ENCODE measurements at places on chromosomes 7 and 10.

- DNase-seq = no peak
Measured at GRCh38 chr7:95929710-95930280, 157.4 kb downstream of the DYNC1I1 start.

DNA sequence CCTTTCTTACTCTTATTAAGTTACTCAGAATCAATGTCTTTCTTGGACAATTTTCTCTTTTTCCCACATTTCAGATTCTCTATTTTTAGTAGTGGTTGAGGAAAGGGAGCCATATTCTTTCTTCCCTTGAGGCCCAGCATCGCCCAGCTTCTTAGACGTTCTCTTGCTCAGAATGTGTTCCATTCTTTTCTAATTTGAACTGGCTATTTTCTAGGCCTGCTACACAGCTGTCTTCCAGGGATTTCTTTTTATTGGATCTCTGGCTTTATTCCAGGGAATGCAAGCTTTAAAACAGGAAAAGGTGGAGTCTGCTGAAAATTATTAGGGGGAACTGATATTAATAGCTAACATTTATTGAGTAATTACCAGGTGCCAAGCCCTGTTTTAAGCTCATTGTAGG is 58.3 kb downstream of the WIPF3 start:
- DNase-seq = no peak

DNA sequence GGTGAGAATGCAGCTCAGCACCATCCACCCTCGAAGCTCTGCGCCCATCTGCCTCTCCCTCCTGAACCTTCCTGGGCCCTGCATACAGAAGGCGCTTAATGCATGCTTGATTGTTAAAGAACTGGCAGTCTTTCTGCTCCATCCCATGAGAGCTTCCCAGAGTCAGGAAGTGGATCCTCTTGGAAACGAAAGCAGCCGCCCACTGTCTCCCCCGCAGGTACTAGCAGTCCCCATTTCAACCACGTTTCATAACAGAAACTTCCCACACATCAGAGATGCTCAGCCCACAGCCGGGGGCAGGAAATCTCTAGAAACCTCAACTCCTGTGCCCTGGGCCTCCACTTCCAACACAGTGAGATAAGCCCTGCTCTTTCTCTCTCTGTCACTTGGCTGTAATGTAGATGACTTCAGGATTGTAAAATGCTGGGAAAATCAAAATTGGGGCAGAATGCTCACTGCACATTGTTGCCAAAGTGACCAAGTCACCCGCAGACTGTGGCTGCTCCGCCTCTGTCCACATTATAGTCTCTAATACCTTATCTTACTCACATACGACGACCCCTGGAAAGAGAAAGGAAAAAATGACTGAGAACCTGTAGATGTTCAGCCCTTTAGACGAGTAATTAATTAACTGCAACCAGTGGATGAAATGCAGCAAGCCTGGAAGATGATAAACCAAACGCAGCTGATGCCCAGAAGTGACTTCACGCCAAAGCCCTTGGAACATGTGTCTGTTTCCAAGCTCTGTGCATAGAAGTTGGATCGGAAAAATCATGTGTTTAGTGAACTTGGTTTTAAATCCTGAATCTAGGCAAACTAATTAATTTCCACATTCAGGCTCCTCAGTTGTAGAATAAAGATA is 28.5 kb downstream of the GSDME start:
- DNase-seq = no peak

DNA sequence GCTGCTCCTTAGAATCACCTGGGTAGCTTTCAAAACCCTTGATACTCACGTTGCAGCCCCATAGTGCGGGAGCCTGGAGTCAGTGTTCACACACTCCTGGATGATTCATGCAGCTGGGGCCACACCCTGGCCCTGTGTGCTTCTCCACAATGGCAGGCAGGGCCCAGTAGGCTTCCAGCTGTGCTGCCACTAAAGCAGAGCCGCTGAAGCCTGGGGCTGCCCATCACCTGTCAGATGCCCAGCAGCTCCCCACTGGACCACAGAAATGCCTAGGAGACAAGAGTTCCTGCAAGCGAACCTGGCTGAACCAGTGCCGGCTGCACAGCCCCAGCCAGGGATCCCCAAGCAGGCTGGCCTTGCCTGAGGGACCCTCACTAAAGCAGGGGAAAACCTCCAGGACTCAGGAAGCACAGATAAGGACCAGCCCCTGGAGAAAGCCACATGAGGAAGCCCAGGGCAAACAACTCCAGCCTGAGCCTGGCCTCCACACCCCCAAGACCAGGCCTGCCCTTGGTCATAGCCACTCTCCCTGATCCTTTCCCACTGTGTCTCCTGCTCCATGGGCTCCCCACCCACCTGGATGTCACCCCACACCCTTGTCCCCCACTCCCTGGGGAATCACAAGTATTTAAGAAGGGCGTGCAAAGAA is 111.9 kb downstream of the GRID1 start:
- no peak for DNase-seq

- DNase-seq = no peak
Measured at GRCh38 chr10:88505680-88506215, 77.4 kb downstream of the RNLS start.

GRCh38 chr10:98446661-98447221 is at the start of gene HPS1:
HPS1 (minus strand) TSS chr10:98446935; CDS start chr10:98443240, 3,695 bp downstream.
- DNase-seq = peak; percentile 94

GRCh38 chr10:117544711-117545140 is 2.2 kb downstream of the EMX2 start:
- peak; percentile 36 for DNase-seq

DNA sequence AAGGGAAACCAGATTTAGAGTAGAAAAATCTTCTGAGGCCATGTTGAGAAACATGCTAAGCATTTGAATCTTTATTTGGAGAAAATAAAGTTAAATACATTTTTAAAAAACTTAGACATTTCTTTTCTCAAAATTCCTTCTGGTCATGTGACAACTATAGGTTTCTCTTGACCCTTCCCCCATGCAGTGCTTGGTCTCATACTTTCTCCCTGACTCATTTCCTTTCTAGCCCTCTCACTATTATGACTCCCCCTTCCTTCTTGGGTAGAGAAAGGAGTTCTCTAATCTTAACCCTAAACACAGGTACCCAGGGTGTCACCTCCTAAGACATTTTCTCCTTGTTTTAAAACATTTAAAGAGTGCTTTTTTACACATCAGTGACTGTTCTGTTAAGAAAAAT is 179.5 kb upstream of the TMEM106B start:
- no peak for DNase-seq

- DNase-seq = no peak
Measured at GRCh38 chr10:44766631-44767030, 144.5 kb upstream of the TMEM72 start.

DNA sequence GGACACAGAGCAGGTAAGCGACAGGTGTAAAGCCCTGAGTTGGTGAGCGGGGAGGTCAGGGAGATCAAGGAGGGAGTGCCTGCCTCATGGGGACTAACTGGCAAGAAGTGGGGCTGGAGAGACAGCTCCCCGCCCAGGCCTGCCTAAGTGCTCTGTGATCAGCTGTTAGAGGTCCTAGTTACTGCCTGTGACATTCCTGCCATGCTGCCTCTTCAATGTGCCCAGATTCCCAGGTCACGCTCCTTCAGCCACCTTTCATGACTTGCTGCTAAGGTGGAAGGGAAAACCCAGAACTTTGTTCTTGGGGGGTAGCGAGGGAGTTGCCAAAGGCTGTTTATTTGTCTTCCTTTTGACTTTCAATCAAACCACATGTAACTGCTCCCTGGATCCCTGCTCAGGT is 114.3 kb upstream of the ZNF438 start:
- DNase-seq = no peak

DNA sequence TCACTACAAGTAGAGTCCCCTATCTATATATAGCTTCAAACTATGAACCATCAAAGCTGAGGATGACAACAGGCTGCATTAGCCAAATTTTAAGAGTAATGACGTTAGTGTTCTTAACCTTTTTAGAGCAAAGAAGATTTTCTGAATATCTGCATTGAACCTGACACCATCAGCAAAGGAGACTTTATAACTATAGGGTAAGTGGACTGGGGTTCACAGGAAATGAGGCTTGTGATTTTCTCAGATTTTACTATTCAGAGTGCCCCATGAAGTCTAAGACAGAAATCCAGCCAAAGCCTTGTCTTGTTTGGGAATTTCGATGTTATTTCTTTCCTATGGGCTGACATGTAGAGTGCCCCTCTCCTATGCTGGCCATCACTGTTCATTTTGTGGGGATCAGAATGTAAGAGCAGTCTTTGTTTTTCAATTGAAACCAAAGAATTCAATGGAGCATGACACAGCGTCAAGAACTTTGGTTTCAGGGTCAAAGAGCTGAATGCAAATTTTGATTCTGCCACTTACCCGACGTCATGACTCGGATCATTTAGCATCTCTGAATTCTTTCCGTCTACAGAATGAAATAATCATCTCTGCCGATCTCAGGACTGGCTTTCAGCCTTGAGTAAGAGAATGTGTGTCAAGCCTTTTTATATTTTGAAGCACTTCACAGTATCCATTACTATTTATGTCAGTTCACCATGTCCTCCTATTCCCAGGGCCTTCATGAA is 52.7 kb downstream of the DENND11 start:
- peak; percentile 27 for DNase-seq

DNA sequence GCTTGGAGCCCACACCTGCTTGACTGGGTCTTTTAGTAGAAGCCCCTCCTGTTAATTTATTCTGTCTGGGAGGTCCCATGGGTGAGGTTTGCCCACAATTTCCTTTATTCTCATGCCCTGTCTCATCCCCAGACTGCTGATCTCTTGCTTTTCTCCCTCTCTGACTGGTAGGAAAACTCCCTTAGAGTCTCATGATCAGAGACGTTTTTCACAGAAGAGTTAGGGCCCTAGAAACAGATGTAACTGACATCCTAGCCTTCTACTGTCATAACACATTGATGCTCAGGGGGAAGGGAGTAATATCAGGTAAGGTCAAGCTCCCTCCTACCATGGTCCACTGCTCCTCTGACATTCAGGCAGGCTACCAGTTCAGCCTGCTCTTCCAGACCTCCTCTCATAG is 43.7 kb upstream of the WASL start:
- DNase-seq = no peak

GRCh38 chr7:92632791-92633190 is 42.6 kb upstream of the FAM133B start:
- DNase-seq = no peak

GRCh38 chr7:111438369-111439289 is 123.7 kb downstream of the IMMP2L start:
- DNase-seq = no peak

- DNase-seq = no peak
Measured at GRCh38 chr10:126012485-126012884, 116.1 kb downstream of the FANK1 start.
